Gastrocnemius medialis (tissue), 4 donors: ENCODE measurements at places on chromosomes 3 and 15.

DNA sequence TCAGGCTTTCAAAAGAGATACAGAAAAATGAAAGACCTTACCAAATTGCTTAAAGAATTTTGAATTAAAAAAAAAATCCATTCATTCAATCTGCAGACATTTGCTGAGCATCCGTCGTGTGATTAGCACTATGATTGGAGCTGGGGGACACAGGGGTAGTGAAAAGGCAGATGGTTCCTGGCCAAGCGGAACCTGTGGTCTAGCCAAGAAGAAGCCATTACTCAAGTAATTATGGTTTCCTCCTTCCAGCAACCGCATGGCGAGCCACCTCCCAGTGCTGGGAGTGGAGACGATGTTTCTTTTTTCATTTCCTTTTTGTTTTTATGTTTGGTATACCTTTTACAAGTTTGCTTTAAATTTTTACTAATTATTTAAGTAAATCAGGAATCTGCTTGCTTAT, 140.2 kb downstream of the CACNA2D3 start:
- no peak for DNase-seq

DNA sequence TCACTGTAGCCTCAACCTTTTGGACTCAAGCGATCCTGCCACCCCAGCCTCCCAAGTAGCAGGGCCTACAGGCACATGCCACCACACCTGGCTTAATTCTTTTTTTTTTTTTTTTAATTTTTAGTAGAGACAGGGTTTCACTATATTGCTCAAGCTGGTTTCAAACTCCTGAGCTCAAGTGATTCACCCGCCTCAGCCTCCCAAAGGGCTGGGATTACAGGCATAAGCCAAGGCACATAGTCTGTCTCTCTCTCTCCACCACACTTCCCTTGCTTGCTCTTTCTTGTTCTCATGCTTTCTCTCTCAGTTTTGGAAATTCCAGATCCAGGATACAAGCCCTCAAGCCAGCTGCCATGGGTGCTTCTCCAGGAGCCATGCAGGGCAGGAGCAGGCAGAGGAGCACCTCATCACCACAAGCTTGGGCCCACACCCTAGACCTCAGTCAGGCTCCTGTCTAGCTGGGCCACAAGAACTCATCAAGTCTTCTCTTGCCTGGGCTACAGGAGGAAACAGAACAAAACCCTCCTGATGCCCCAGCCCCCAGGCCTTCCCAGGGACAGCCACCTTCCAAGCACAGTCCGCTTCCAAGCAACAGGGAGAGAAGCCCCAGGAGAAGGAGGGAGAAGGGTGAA, 145.3 kb upstream of the LPP start:
- no peak for DNase-seq

GRCh38 chr3:96970211-96970610, 155.8 kb downstream of the EPHA6 start:
- DNase-seq, result no peak

- no peak for DNase-seq
These were observed 152.4 kb downstream of the EBLN2 start for GRCh38 chr3:73213896-73214295.

- no peak for DNase-seq
These were observed 62.3 kb downstream of the MEIS2 start for GRCh38 chr15:37037850-37038715.

DNA sequence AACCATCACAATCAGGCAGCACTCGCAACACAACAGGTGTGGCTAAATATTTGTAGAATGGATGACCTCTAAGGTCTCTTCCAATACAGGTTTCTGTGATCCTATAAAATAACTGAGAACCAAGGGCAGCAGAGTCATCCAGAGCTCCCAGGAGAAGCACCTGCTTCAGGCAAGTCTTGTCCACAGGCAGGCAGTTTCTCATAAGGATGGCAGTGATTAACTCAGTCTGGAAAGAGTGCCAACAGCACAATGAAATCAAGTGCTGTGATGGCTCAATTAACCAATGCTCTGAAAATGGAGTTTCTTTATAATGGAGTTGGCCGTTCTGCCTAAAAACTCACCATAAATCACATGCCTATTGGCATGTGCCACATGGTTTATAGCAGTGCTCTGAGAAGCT, 70.8 kb downstream of the HOMER2 start:
- DNase-seq, result no peak

DNA sequence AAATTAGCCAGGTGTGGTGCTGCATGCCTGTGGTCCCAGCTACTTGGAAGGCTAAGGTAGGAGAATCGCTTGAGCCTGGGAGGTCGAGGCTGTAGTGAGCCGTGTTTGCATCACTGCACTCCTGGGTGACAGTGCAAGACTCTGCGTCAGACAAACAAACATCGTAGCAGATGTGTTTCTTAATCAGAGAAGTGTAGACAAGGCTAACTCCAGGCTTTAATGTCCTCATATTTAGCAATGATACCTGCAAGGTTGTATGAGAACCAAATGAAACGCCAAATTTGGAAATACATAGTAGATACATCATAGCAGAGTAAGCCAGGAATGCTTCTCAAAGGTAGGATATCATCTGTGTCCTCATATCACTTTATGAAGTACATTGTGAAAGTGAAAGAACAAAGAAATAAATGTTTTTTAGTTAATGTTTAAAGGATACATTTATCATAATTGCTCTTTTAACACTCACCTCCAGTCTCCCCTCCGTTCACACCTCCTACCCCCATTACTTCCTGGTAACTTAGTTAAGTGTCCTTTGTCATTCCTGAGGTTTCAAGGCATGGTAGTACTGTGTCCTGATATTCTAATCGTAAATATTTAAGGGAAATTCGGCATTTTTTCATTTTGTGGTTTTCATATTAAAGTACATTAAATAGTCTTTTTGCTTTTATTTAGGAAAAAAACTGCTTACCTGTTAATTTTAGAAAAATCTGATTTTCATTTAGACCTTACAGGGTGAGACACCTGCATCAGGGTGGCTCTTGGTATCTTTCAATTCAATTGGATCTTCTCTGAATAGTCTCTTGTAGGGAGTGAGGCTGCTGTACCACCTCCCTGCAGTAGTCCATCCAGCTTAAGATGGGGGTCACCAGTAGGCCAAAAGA, 96.1 kb downstream of the OPA1 start:
- DNase-seq, result no peak

DNA sequence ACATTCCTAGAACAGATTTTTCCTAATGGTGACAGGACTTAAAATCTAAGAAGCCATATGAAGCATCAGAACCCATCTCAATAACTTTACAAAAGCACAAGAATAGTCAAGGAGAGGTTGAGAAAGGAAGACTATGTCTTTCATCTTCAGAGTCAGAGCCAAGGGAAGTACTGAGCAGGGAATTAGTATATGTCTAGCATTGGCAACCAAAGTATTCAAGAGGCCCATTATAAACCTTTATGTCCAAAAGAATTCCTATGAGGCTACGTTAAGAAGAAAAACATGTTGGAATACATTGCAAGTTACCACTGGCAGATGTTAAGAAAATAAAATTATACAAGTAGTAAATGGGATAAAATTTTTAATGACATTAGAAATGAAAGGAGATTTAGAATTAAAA, 150.5 kb downstream of the MAGI1 start:
- no peak for DNase-seq

- no peak for DNase-seq
These were observed 113.7 kb downstream of the MYO5A start for GRCh38 chr15:52414936-52415335.

DNA sequence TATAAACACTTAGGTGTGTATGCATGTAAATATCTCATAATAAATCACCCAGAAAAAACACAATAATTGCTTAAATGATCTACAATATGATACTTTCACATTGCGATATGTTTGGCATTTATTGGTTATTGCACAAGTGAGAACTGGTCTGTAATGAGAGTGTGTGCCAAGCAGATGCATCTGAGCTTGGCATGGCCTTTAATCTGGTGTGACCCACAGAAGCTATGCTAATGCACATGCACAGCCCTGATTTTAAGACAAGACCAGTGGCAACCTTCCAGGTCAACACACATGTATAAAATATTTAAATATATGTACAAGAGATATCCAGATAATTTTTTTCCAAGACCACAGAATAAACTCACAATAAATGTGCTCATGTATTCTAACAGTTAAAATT, 42.7 kb downstream of the C2CD4A start:
- no peak for DNase-seq

DNA sequence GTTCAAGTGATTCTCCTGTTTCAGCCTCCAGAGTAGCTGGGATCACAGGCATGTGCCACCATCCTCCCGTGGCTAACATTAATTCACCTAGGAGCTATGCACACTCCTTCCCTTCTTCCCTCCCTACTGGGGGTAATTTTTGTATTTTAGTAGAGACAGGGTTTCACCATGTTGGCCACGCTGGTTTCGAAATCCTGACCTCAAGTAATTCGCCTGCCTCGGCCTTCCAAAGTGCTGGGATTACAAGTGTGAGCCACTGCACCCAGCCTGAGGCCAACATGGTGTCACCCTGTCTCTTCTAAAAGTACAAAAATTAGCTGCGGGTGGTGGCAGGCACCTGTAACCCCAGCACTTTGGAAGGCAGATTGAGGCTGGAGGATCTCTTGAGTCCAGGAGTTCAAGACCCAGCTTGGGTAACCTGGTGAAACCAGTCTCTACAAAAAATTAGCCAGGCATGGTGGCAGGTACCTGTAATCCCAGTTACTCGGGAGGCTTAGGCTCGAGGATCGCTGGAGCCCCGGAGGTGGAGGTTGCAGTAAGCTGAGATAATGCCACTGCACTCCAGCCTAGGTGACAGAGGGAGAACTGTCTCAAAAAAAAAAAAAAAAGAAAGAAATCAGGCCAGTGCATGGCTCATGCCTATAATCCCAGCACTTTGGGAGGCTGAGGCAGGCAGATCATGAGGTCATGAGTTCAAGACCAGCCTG, 6.1 kb downstream of the RNU5B-1 start:
- no peak for DNase-seq

GRCh38 chr15:80679167-80679803, 15.8 kb upstream of the ABHD17C start:
- DNase-seq, result no peak

GRCh38 chr15:76678766-76679165, 226.4 kb downstream of the SCAPER start:
- DNase-seq, result no peak

DNA sequence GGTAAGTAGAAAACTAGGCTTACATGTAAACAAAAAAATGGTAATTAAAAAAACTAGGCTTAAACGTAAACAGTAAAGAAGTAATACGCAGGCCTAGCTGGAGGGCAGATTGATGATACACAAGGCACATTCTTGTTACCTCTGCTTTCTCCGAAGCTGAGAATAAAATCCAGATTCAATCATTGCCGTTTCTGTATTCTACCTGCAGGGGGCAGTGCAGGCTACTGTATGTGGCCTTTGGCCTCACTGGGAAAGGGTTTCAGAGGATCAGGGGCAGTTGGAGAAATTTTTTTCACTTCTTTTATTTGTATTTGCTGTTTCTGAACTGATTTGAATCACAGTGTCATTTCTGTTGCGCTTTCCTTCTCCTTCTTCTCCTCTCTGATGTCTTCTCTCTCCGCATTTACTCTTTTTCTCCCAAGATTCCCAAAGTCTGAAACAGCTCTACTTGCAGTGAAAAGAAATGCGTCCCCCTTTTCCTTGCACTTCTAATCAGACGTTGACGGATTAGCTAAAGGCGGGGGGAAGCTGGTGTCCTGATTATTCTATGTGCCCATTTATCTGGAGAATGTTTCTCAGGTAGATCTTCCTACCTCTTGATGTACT, 67.1 kb upstream of the MCTP2 start:
- DNase-seq, result no peak

DNA sequence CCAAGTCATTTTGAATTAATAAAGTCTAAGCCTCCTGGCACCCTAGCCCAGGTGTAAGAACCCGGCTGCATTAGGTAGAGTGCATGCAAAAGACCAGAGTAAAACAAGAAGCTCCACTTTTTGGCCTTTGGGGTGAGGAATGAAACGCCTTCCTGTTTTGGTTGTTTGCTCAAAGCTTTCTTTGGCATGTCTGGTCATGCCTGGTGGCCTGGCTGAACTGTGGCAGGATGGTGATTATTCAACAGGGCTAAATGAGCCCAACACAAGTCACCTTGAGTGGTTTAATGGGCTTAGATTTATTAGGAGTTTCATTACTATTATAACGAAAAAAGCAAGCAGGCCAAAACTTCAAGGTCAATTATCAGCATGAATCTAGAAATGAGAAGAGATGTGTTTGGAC, 40.9 kb upstream of the LDHAL6B start:
- no peak for DNase-seq

GRCh38 chr3:177144922-177145321, 52.4 kb downstream of the TBL1XR1 start:
- DNase-seq, result no peak

- no peak for DNase-seq
These were observed 11.0 kb upstream of the GPD1L start for GRCh38 chr3:32095431-32095830.

GRCh38 chr15:67064607-67065530, 533 bp upstream of the SMAD3 start:
- no peak for DNase-seq

- DNase-seq, result no peak
These were observed 3.0 kb upstream of the LPP start for GRCh38 chr3:188150982-188151381.
